ENCODE measurements at places on chromosomes 7 and 10.
A peak's percentile ranks its signal among the peaks of the same experiment; 100 is the strongest.

DNA sequence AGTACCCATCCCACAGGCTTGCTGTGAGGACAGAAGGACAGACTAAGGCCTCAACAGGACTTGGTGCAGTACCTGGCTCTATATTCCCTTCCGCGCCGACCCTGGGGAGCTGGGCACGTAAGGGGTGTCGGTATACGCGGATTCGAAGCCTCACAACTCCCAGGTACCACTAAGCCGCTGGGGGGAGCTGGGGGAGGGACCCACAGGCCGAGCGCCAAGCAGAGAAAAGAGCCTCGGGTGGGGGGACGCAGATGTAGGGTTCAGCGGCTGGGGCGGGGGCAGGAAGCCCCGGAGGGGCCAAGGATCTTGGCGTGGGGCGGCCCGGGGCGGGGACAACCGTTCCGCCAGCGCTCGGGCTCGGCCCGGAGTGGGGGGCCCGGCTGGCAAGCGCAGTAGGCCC, 126.4 kb upstream of the ZNF746 start:
- no peak for DNase-seq

DNA sequence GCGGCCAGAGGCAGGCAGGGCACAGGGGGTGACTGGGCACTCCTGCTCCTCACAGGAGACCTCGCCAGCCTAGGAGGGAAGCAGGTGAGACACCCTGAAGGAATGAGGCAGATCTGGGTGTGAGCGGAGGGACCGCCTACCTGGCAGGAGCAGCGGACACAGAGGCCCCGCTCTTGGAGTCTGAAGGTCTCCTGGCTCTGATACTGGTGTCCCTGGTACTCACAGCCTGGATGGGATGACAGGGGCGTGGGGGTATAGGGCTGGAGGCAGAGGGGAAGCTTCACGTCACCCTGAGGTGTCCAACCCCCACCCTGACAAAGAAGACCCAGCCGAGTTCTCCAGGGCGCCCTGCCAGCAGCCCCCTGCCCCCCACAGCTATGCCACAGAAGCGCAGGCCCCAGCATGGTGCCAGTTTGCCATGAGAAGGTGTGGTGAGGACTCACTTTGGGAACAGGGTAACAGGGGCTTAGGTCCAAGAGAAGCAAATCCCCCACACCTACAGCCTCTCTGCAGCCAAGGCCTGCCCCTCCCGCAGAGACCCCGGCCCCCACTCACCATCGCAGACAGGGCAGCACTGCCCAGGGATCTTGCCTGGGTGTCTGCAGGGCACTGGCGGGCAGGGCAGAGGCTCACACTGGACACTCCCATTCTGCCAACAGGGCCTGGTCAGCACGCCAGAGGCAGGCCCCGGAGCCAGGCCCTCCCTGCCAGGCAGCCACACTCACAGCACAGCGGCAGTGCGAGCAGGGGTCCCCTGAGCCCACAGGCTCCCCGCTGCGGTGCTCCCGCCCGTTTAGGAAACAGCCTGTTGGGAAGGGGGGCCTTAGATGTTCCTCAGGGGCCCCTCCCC, 17.0 kb downstream of the KCP start:
- DNase-seq: no peak

DNA sequence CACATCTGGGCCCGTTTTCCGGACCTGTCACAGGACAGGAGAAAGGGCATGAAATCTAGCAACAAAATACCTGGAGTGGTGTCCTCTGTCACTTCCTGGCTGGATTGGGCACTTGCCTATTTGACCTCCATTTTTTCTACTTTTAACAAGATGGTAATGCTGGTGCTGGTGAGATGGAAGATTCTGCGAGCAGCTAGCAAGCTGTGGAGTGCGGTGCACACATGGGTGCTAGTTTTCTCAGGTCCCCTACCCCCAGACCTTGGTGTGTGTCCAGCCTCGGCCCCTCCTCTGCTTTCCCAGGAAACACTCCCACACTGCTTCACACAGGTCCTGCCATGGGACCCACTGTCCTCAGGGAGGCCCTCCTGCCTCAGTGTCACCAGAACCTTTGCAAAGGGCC, 87.7 kb downstream of the WDR11 start:
- DNase-seq: no peak

DNA sequence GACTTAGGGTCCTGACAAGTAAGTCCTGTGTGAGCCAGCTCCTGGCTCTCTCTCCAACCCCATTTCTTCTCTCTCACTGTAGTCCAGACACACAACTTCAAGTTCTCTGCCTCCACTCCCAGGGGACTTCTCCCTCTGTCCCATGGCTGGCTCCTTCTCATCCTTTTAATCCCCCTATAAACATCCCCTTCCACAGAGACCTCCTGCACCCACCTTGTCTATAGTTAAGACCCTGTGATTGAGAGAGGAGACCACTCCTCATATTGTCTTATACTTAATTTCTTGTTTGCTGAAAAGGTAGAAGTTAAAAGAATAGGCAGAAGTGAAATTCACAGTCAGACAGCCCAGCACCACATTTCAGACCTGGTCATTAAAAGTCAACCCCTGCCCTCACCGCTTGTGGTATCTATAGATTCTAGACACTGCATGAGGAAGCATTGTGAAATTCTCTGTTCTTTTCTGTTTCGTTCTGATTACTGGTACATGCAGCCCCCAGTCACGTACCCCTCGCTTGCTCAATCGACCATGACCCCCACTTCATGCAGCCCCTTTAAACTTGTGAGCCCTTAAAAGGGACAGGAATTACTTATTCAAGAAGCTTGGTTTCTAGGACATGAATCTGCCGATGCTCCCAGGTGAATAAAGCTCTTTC, 125.6 kb upstream of the FRMD4A start:
- DNase-seq: no peak

GRCh38 chr10:112141292-112141691, 42.3 kb downstream of the GPAM start:
- no peak for DNase-seq

DNA sequence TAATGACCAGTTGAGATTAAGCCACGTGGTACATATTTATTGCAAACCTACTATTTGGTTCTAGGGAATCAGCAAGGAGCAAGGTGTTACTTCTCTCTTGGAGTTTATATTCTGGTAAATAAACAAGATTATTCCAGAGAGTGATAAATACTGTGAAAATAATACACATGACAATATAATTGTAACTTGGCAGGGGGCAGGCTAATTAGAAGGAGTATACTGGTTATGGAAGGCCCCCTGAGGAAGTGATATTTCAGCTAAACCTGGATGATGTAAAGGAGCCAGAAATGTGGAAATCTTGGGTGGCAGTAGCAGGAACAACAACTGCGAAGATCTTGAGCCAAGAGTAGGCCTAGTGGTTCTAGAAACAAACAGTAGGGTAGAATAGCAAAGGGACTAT, 111.8 kb downstream of the SDK1 start:
- DNase-seq: no peak

DNA sequence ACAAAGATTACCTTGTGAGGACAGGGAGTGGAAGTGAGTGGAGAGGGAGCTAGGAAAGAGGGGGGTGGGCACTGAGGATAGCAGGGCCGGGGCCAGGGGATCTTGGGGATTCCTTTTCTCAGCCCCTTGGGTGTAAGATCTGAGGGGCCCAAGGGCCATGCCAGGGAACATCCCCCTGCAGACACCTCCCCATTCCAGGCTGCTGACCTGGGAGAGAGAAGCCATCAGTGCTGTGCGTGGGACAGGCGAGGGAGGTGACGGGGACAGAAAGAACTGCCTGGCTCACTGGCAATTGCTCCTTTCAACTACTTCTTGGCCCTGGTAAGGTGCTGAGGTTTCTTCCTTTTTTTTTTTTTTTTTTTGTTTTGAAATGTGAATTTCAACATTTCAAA, 12.0 kb upstream of the BTBD16 start:
- no peak for DNase-seq

GRCh38 chr7:103141753-103142404, 7.0 kb downstream of the NAPEPLD start:
- DNase-seq: no peak

DNA sequence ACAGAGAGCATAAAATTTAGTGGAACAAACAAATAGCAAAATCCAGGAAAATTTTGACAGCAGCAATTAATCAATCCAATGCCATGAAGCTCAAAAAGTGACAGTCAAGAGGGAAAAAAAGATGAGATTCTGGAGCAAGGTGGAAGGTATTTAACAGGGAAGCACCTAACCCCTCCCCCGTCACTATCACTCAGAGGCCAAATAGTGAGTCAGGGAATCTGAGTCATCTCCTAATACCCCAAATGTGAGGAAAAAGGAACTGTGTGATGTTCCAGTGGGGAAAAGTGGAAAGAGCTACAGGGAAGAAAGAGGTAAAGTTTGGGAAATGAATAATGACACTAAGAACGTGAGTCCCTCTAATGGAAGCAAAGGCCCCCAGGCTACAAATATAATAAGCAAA, 113.2 kb upstream of the PHF14 start:
- no peak for DNase-seq

DNA sequence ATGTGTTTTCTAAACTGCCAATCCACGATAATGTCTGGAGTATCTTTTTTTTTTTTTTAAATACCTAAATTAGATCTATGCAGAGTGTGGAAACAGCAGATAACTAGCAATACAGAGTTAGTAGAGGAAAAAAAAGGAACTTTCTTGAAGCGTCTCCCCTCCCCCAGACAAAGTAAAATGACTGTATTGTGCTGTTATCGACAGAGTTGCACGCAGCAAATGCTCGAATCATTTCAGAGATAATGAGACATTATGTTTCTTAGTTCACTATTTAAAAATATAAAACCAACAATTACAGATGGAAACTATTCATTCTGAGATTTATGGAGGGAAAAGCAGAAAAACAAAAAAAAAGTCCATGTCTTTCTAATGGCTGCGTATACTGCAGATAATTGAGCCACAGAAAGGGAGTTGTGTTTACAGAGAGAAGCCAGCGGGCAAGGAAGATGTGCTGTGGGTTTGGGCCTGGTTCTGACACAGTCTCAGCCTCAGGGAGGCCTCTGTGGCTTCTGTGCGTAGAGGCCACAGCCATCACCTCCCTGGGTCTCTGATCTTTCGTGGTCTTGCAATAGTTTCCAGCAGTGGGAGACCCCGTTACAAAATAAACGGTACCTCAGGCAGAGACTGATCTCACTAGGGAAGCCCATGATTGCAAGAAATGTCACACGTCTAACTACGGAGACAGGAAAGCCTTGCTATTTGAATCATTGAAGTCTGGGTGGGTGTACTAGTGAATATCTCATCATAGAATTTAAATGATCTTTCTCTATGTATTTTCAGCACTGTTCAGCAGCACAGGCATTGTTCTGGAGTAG, 19.1 kb upstream of the KLF6 start:
- DNase-seq: no peak

- no peak for DNase-seq
Observed at GRCh38 chr10:45063591-45064231, 63.0 kb downstream of the ZNF22 start.

GRCh38 chr10:22615819-22616499, 98.4 kb downstream of the PIP4K2A start:
- no peak for DNase-seq

DNA sequence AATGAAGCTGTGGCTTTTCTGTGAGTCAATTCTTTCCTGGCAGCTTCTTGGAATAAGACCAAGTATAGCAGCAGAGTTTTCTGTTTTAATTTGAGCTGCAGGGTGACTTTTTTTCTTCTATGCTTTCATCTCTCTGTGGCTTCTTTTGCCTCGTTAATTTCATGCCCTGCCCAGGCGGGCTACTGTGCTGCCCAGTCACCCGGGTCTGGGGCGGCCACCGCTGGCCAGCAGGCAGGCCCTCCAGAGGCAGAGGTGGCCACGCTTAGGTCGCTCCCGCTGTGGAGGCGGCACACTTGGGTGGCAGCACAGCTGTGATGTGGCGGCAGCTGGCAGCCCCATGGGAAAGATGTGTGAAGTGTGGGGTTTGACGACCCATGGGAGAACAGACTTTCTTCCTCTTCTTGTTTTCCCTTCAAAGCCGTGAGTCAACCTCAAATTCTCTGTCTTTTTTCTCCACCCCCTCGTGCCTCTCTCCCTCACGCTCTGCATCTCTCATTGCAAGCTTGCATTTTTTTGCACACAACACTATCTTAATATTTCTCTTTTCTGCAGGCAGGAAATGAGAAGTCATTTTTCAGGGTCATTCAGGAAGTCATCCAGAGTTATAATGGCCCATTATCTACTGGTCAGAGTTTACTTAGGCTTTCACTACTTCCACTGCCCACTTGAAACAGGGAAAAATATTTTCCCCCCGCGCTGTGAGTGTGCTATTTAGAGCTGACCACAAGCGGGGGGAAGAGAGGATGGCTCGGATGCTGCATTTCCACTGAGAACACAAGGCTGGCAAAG, 67.8 kb downstream of the EGFR start:
- DNase-seq: peak; percentile 77

DNA sequence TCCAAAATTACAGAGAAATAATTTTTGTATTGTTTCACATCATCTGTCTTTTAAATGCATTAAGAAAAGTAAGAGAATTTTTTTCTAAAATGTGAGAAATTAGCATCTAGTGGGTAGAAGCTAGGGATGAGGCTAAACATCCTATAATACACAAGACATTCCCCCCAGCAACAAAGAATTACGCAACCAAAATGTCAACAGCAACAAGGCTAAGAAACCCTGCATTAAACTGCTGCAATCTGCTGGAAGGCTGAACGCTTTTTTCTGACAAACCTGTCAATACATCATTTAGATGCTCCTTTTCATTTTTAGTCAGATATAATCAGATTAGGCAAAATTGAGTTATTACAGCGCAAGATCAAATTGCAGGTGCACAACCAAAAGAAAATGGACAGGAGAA, 162.2 kb downstream of the C1GALT1 start:
- no peak for DNase-seq

All from right lung (tissue), 10 donors.